Fibroblast of skin of right quadriceps (primary cell): ENCODE measurements at places on chromosomes 12 and 14.

- no peak for DNase-seq
These were observed 278.7 kb downstream of the PDZRN4 start for GRCh38 chr12:41466802-41467201.

GRCh38 chr12:85920324-85920947 is 46.3 kb downstream of the NTS start:
- DNase-seq = peak; percentile 11

DNA sequence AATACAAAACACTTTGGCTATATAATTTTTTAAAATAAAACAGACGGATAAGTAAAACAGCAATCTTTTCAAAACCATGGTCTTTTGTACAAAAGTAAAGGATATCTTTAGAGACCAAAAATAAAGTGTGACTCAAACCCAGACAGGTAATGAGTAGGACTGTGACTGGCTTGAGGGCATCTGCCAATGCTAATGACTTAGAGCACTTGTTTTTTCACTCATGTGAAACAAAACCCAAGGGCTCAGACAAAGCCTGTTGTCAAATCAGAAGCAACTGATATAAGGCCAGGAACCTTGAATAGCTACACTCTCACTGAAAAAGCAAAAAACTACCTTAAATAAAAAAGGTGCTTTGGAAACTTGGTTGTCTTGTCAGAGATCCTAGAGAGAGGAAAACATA is 357.4 kb downstream of the TMEM117 start:
- no peak for DNase-seq

DNA sequence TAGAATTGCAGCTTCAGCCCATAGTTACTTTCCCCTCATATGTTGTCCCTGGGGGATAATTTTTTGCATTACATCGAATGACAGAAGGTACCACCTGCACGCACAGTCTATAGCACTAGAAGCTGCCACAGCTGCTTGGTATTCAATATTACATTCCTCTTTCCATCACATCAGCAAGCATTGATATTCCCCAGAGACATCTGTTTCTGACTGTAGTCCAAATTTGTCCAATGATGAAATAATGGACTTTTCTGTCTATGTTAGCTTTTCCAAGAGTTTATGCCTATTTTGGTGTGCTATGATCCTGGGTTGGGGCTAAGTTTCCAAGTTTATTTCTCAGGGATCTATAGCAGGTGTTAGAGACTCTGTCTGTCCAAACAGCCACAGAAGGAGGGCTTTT is 335.4 kb downstream of the LRIG3 start:
- DNase-seq = peak; percentile 65

DNA sequence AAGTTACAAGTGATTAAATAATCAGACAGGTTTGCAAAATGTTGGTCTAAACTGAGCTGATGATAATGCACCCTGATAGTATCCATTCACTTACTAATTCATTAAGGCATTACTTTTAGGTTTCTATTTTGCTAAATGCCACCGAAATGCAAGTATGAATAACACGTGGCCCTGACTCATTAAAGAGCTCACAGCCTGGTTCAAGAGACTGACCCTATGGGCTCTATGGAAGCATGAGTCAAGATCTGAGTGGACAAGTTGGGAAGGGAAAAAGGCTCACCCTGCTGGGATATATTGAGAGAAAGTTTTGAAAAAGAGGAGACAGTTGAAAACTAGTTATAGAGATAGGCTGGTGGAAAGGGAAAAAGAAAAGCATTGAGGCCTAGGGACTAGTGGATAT is 14.8 kb upstream of the LRRC9 start:
- DNase-seq = no peak

DNA sequence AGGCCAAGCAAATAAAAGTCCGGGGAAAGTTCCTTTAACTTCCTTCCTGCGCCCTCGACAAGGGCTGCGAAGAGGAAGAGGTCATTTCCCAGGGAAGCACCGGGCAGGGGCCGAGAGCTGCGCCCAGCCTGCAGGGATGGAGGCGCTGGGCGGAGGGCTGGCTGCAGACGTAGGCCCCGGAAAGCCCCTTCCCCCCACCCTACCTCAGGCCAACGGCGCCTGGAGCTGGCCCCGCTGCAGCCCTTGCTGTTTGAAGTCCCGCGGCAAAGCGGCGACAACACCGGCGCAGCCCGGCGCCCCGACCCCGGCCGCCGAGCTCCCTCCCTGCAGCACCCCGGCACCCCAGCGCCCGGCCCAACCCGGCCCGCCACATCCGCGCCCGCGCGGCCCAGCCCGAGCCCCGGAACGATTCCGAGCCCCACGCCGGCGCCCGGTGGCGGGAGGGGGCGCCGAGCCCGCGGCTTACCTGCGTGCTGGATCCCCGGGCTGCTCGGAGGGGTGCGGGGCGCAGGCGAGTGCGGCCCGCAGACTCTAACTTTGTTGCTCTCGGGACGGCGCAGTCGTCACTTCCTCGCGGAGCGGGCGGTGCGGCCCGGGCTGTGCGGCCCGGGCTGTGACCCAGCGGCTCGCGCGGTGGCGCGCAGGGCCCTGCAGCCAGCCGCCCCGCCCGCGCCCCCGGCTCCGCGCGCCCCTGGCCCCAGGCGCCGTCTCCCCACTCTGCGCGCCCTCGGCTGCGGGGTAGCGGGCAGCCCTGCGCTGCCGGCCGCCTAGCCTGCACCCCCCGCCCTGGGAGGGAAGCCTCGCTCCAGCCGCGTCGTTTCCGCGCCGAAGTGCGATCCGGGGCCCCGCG is 64.8 kb upstream of the PTGR2 start:
- DNase-seq = peak; percentile 46
